ENCODE measurements at places on chromosomes 13 and 19.

GRCh38 chr13:39040206-39040605 lies 1.9 kb downstream of the NHLRC3 start:
- DNase-seq = no peak

- no peak for DNase-seq
These were observed 692 bp downstream of the ZNF234 start for GRCh38 chr19:44142059-44142433.

GRCh38 chr19:42152910-42153671 lies 20.8 kb upstream of the POU2F2 start:
- no peak for DNase-seq

DNA sequence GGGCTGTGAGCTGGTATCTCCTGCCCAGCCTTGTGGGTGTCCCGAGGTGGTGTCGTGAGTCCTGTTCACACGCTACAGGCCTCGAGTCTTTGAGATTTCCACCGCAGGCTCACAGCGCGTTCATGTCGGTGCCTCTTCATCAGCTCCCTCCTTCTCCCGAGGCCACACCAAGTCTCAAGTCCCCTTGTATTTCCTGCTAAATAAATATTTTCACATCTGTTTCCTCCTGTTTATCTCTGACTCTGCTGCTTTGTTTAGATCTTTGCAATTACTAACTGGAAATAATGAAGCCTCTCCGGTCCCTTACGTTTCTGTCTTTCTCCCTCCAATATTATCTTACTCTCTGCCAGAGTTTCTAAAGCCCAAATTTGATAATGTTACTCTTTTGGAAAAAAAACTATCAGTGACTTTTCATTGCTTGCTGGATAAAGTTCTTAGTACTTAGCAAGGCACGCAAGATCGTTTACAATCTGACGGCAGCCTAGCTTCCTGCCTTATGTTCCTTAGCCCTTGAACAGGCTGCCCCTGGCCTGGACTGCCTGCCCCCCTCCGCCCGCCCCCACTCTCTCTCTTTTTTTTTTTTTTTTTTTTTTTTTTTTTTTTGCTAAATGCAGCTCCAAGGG lies 130.5 kb upstream of the RNF113B start:
- DNase-seq = no peak

DNA sequence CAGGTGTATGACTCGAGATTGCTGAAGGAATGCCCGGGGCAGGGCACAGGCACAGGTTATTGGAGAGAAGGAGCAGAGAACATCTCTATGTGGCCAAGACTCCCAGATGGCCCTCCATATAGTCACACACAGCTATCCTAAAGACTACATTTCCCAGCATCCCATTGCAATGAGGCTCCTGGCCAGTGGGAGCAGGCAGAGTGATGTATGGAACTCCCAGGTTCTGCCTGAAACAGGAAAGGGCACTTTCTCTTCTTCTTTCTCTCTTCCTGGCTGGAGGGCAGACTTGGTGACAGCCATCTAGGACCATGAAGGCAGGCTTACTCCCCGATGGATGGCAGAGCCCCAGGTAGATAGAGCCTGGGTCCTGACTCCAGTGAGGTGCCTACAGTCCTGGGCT lies 13.5 kb downstream of the PPP1R13L start:
- DNase-seq = no peak

GRCh38 chr13:50353651-50354415 lies 338.6 kb downstream of the KCNRG start:
- DNase-seq = no peak

- no peak for DNase-seq
These were observed 212.5 kb upstream of the IRS2 start for GRCh38 chr13:109998684-109999533.

GRCh38 chr19:5894704-5895349 lies 8.8 kb downstream of the NDUFA11 start:
- no peak for DNase-seq

DNA sequence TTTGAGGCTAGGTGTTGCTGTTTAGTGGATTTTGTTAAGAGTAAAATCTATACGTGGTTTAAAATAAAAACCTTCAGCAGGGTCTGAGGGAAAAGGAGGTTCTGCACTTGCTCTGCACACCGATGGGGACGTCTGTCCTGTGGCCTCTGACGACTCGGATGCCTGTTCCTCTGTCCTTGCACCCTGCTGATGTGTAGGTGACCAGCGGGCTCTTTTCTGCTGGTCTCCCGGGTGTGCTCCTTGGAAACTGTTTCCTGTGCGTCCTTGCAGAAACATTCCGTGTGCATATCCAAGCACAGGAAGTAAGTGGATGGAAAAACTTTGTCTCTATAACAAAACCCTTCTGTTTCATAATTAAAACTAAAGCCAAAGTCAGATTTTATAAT lies 3.8 kb downstream of the ATP4B start:
- DNase-seq = no peak

GRCh38 chr19:3671680-3672574 lies 28.3 kb downstream of the PIP5K1C start:
- DNase-seq = no peak

DNA sequence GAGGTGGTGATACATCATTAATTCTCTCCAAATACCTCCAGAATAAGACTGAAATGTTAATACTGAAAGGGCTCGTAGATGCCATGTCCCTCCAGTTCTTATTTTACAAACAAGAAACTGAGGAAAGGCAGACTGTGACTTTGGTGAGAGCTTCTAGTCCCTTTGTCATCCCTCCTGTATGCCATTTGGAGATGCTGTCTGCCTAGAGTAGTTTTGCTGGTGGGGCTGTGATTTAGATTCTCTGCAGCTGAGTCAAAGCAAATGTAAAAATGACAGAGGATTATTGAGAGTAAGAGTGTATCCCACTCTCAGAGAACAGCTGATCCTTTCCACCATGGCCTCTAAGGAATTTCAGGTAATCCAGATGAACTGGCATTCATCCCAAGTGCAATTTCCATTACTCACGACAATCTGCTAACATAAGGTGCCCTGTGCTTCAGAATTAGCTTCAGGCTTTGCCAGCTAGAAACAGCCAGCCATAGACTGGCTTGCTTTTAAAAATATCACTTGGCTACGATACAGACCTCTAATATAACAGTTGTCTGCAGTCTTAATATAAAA lies 16.8 kb downstream of the PABPC3 start:
- DNase-seq = no peak

DNA sequence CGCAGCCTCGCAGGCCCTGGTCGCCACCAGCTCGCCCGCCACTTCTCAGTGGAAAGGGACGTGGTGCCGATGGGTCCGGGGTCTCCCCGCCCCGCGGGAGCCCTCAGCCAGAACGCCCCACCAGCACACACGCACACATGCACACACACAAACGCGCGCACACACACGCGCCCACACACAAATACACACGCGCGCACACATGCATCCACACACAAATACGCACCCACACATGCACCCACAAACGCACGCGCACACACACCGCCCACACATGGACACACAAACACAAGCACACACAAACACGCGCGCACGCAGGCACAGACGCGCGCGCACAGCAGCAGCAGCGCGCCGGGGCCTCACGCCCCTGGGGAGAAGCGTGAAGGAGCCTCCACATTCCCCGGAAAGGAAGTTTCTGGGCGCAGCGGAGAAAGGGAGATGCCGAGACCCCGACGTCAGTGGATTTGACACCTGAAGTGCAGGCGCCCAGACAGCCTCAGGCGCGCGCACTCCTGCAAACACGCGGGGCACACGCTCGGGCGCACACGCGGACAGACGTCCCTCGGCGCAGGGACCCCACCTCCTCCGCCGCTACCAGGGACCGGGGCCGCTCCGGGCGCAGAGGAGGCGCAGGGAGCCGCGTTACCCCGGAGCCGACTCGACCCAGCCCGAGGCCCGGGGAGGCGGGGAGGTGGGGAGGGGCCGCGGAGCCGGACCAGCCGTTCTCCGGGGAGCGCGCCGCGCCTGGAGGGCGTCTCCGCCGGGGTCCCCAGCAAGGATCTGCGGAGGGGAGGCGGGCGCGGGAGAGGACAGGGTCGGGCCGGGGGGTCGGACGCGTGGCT lies 622 bp downstream of the RASA3 start:
- peak; percentile 38 for DNase-seq

DNA sequence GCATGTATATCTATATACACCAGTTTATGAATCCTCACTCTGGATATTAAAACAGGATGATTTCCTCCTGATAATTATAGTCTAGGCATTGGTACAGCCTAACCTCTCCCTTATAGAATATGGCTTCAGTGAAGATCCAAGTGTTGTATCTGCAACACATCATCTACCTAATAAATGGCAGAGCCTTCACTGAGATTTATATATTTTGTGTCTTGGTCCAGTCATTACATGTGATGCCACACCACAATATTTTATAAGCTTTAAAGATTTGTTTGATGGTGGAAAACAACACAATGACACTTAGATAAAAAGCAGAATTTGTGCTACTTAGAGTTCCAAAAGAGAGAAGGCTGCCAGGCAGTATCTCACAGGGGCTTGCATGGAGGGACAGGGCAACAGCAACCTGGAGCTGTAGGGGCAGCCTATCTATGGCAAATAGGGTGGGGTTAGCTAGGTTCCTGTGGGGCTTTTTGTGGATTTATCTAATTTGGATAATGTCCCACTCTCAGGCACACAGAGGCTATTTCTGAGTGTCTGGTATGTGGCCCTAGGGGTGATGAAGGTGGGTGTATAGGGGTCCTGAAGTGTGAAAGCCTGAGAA lies 1736.7 kb upstream of the PRR20A start:
- no peak for DNase-seq

DNA sequence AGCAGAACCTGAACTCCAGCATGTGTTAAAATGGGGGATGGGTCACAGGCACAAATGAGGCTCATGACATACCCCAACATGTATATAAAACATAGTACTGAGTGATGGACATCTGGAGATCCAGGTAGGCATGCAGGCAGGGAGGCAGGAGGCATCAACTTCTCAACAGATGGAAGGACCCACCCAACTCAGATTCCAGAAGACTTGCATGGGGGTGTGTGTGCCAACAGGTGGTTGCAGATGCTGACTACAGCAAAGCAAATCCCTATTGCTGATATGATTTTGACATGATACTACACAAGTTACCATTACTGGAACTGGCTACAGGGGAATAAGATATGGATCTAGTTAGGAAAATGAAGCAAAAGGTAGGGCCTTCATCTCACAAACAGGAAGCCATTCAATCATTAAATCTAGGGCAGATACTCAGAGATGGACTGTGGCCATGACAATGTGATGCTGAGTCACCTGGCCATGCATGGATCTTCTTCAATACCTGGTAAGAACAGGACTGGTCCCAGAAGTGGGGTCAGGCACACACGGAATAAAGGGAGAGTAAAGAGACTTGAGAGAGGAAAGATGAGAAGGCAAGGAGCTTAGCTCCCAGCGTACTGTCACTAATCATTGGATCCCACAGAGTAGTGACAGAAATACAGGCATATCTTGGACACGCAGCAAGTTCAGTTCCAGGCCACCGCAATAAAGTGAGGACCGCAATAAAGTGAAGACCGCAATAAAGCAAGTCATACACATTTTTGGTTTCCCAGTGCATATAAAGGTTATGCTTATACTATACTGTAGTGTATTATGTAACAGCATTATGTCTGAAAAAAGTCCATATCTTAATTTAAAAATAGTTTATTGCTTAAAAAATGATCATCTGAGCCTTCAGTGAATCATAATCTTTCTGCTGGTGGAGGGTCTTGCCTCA lies 91.3 kb downstream of the USP12 start:
- DNase-seq = no peak

DNA sequence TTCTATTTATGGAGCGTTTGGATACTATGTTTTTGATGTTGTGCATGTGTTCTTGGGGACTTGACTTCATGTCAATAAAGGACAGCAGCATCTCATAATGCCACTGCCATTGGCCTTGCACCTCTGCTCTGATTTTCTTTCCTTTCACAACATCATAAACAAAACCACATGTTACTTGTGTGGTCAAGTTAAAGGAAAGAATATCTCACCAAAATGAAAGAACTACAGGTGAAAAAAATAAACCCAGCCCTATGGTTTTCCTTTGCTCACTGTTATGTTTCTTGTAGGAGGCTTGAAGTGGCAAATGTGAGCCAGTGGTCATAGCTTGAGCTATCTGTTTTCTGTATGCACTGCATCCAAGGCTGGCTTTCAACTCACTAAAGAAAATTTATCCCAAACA lies 240.4 kb downstream of the KCNRG start:
- DNase-seq = no peak

- DNase-seq = no peak
These were observed 622 bp upstream of the FDX2 start for GRCh38 chr19:10316229-10317044.

GRCh38 chr13:77383097-77383496 lies 56.2 kb upstream of the MYCBP2 start:
- DNase-seq = no peak

GRCh38 chr13:35479706-35480105 lies 3.2 kb upstream of the MAB21L1 start:
- DNase-seq = no peak

- peak; percentile 87 for DNase-seq
These were observed 2.5 kb downstream of the ATP5F1D start for GRCh38 chr19:1243768-1244692.

DNA sequence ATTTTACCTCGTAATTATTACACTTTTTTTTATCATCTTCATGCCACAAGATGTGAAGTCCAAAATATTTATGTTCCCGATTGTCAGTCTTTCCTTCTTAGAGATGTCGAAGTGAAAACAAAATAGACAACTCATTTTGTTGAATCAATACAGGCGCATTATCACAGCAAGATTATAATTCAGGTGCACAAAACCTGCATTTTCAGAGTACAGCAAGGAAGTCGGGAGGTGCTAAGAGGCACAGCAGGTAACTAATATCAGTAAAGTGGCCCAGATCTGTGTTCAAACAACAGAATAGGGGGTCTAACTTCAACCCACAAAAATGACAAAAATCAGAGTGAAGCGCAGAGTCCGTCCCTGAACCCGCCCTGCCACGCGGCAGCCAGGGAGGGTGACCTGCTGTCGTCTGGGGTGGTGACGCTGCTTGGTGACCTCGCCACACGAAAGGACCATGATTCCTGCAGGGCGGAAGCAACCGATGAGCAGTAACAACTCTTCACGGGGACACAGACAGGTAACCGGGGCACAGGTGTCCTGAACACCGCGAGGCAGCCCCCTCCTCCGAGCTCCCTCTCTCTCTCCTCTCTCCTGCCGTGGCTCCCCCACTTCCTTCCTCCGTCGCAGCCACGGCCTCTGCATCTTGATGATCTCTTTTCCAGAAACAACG lies 50.9 kb upstream of the SPACA7 start:
- no peak for DNase-seq

GRCh38 chr19:51012661-51013190 lies 6.8 kb downstream of the KLK10 start:
- no peak for DNase-seq

- DNase-seq = no peak
These were observed 156.8 kb downstream of the RGCC start for GRCh38 chr13:41613984-41614661.

DNA sequence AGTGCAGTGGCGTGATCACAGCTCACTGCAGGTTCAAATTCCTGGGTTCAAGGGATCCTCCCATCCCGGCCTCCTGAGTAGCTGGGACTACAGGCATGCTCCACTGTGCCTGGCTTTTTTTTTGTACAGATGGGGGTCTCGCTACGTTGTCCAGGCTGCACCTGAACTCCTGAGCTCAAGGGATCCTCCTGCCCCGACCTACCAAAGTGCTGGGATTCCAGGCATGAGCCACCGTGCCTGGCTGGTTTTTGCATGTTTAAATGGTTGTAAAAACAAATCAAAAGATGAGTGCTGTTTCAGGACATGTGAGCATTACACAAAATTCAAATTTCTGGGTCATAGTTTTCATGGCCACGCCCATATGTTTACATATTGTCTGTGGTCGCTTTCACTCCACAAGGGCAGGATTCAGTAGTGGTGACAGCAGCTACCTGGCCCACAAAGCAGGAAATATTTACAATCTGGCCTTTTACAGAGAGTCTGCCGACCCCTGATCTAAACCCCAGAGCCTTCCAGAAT lies 5.3 kb downstream of the MATK start:
- no peak for DNase-seq

Data from stimulated activated naive CD4-positive, alpha-beta T cell (primary cell).